ENCODE measurements at places on chromosomes 4 and X.

- no peak for DNase-seq
Measured at GRCh38 chr4:56007154-56007553, 58.4 kb downstream of the CEP135 start.

GRCh38 chr4:42656679-42656943, 294 bp downstream of the ATP8A1 start:
- no peak for DNase-seq

- no peak for DNase-seq
Measured at GRCh38 chrX:109952050-109952449, 50.9 kb upstream of the TMEM164 start.

DNA sequence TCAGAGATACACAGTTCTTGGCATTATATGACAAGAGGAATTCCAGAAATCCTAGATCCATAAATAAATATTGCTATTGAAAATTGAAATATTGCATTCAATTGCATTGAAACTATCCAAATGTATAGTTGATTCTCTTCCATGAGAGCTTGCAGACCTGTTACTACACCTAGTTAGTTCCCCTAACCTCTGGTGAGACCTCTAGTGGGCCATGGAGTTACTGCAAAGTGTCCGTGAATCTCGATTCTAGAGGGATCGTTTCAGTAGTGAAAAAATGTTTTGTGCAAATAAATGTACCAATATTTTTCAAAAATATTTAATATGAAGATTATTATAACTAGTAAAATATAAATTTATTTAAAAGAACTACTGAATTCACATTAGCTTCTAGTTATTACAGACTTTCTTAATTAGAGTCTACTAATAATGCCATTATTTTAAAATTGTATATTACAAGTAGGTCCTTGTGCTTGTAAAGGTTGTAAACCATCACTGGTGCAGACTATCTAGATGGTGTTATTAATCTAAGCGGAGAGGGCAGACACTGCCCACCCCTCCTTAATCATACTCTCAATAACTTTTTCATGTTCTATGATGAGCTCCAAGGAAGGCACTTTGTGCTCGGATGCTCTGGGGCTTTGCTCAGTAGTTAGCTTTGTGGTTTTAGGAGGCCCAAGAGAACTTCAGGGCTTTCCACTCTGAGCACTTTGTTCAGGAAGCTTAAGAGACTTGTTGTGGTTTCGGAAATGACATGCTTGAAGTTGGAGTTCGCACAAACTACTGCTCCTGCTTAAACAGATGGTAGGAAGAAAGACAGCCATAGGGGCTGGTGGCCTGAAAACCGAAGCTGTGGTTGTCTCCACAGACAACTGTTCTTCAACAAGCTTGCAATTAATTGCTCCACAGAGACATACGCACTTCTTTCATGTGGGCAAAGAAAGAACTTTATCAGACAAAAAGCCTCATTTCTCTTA, 42.8 kb downstream of the IL21 start:
- no peak for DNase-seq

DNA sequence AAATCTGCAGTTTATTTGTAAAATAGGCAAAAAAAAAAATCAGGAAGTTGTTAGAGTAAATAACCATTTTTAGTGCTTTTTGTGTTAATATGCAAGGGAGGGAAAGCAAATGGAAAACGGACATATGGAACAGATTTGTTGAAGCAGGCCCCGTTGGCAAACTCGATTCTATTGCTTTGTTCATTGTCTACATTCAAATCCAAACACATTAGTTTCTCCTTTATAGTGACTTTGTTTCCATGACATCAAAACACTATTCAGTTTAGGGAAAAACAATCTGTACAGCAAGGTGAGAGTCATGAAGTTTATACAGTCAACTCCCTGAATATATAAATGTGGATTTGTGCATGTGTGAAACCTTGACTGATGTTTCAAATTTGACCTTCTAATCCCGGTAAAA, 142.2 kb downstream of the FAM47A start:
- DNase-seq: no peak

- DNase-seq: no peak
Measured at GRCh38 chrX:154419688-154420401, 8.5 kb downstream of the TAFAZZIN start.

GRCh38 chr4:102842367-102842766, 15.0 kb upstream of the UBE2D3 start:
- DNase-seq: no peak

DNA sequence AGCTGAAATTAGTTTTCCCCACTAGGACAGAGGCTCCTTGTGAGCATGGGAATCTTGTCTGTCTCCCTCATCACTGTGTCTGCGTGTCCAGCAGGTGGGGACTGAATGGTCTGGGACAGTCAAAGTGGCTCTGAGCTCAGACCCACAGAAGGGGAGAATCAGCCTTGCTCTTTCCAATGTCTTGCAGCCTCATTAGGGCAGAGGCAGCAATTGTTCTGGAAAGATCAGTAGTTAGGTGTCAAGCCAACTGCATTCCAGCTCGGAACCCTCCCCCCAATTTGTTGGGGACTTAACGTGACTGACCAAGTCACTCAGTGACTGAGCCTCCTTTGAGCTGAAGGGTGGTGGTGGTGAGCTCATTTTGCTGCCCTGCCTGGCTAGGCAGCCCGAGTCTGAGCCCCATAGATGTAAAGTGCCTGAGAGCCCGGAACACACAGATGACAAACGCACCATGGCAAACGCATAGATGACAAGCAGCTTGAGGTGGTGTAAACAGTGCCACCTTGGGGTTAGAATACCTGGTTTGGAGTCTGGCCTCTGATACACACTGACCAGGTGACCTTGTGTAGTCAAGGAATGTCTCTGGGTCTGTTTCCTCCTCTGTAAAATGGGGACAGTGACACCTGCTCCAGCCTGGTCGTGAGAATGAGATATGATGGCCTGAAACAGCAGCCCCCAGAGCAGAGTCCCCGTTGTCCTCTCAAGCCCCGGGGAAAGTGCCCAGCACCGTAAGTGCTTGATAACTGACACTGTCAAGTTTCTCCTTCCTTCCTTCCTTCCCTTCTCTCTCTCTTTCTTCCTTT, 2.7 kb upstream of the SORCS2 start:
- no peak for DNase-seq

GRCh38 chr4:25874655-25875054, 11.9 kb upstream of the SEL1L3 start:
- DNase-seq: no peak

GRCh38 chr4:478373-478772, 20.6 kb downstream of the ZNF721 start:
- no peak for DNase-seq

All from stimulated activated CD8-positive, alpha-beta memory T cell treated with anti-CD3 and anti-CD28 coated beads, Interleukin-4, amount 100 ng/mL, for 1 hour (primary cell).